ENCODE measurements at places on chromosomes 16 and 17.
A peak's percentile ranks its signal among the peaks of the same experiment; 100 is the strongest.

DNA sequence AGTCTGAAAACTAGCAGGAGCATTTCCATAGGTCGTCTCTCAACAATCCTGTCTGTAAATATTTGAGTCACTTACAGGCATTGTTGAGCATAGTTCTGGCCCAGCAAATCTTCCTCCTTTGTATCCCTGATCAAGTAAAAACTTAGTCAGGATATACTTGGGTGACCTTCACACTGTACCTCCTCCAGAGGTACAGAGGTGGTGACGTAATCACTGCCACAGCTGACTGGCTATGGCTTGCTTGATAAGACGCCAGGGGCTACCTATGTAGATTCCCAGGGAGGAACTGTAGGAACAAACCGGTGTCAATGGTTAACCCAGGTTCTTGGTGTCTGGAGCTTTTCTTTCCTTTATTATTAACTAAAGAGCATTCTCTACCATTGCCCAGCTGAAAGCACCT is at the start of gene KCNJ16:
TSS of gene KCNJ16 (plus strand) at position 270 of the 400 bp plus-strand sequence. CDS start 56,863 bp downstream, outside the sequence.
- no peak for DNase-seq

GRCh38 chr17:12637015-12637414 is 28.7 kb upstream of the MYOCD start:
- DNase-seq, result no peak

DNA sequence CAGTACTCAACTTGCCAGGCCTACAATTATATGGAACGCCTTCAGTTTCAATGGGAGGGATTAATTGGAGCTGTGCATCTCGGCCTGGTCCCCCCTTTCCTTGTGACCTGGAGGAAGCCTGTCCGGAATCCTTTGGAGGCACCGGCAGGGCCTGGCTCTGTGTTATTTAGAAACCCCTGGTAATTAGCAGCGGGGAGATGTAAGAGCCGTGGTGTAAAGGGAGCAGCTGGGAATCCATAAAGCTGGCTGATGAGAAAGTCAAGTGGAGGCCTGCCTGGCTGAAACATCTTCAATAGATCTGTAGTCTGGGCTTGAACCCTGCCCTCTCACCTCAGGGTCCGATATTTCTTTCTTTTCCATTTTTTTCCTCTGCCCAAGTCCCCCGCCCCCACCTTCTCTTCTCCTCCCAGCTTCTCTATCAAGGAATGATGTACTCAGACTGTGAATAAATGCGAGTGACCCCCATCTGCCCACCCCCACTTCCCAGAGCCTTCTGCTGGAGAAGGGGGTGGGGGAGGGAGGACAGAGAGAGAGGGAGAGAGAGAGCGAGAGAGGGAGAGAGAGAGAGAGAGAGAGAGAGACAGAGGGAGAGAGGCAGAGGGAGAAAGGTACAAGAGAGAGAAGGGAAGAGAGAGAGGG is 495.5 kb upstream of the ZFHX3 start:
- DNase-seq, result no peak

GRCh38 chr17:7217113-7217987 is 2.3 kb downstream of the DLG4 start:
- DNase-seq, result no peak

GRCh38 chr17:59842901-59843652 is 49.7 kb downstream of the TUBD1 start:
- peak; percentile 39 for DNase-seq

- DNase-seq, result no peak
Observed at GRCh38 chr17:61413661-61414126, 14.1 kb downstream of the TBX2 start.

DNA sequence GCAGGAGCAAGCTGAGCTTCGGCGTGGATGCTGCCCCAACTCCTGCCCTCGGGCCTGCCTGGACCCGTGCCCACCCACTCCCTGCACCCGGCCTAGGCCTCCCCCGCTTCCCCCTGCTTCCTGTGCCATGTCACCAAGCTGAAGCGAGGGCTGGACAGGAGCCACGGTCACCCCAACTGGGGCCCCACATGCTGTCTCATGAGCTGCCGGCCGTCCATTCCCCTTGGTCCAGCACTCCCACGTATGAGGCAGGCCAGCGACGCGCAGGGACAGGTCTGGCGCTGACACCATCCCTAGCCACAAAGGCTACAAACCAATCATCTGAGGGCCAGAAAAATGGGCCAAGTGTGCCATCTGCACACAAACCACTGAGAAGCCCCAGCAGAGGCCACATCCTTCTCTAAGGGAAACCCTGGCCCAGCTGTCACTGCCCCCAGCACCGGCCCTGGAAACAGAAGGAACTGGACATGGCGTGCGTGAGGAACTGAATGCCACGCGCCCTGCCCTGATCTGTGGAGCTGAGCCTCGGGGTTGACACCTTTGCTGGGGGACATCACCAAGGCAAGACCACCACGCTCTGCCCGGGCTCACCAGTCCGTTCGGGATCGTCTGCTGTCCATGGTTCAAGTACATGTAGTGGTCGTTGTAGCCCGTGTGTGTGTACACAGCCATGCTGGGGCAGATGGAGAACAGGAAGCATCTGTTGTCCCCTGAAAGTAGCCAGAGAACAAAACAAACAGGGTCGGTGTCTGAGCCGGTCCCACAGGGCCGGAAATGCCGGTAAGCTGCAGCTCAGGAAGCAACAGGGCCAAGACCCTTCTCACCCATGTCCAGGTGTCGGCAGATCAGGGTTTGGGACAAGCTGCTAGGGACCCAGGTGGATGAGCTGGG is 22.2 kb downstream of the MEAK7 start:
- no peak for DNase-seq

DNA sequence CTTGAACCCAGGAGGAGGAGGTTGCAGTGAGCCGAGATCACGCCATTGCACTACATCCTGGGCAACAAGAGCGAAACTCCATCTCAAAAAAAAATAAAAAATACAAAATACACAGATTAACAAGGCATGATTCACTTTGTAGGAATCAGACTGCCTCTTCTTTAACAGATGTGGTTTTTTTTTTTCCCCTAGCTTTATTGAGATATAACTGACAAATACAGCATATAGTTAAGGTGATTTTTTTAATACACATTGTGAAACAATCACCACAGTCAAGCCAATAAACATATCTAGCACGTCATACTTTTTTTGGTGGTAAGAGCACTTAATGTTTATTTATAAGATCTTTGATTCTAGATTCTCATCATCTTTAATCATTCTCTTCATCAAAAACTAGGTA is 87.8 kb downstream of the SPAG9 start:
- DNase-seq, result no peak

DNA sequence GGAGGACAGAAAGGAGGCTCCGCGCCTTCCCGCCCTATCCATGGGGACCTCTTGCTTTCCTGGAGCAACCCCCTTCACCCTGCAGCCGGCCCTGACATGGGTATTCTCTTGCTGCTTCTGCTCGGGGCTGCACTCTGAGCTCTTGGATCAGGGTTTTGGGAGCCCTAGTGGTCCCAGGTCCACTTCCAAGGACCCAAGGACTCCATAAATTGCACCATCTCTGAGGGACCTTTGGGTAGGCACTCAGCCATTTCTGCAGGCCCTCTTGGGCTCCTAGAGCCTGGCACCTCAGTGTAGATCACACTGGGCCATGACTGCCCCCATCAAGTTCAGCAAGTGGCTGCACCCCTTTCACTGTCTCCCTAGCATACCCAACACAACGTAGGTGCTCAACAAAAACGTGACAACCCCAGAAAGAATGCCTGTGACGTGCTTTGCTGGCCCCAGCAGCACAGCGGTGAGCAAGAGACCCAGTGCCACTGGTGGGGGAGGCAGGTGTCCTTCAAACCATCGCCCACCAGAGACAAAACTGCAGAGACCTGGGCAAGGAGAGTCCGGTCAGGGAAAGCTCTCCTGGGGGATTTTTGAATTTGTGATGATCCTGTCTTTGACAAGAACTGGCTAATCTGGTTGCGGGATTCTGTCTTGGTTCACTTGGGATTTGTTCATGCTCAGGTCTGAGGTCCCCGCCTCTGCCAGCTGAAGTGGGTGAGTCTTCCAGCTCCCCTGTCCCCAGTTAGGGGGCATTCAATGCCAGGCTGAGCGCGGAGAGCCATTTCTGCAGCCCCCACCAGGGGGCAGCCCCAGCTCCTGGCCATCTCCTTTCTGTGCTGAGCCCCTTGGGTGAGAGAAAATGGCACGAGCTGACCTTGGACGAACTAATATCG is 2.5 kb upstream of the RAB11FIP4 start:
- DNase-seq, result peak; percentile 66

DNA sequence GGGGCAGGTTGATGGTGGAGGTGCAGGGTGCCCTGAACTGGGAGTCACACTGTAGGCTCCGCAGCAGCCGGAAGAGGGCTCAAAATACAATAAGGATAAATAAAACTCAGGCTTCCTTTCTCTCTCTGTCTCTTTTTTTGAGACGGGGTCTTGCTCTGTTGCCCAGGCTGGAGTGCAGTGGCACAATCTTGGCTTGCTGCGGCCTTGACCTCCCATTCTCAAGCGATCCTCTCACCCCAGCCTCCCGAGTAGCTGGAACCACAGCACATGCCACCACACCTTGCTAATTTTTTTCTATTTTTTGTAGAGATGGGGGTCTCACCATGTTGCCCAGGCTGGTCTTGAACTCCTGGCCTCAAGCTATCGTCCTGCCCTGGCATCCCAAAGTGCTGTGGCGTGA is 32.9 kb upstream of the NPTX1 start:
- DNase-seq, result no peak

All from GM10248 (cell line).